Activated naive CD8-positive, alpha-beta T cell treated with anti-CD3 and anti-CD28 coated beads, Interleukin-2, amount 10 ng/mL, durations not matched to agents 7 days and 5 days (primary cell): ENCODE measurements at places on chromosomes 6 and 20. TPM values are rescaled to one million over a fixed set of nuclear protein-coding genes. Genes with fewer than 3 reads are reported as not detected.
A peak's percentile ranks its signal among the peaks of the same experiment; 100 is the strongest.

- peaks cover 4% of the 10 kb centered on the region for H3K27me3 ChIP-seq
These were observed 49.7 kb upstream of the ELOVL5 start for GRCh38 chr6:53398247-53399026.

- peaks cover 23% of the 10 kb centered on the region for H3K4me1 ChIP-seq
- H3K4me3 ChIP-seq = no peak overlapping the region
- DNase-seq = no peak
- H3K27ac ChIP-seq = no peak overlapping the region
- H3K27me3 ChIP-seq = no peaks in the 10 kb centered on the region
- H3K36me3 ChIP-seq = peaks cover 9% of the 10 kb centered on the region
These were observed 64.2 kb downstream of the SGK1 start for GRCh38 chr6:134253681-134254080.

- no peak overlapping the region for H3K27ac ChIP-seq
- peaks cover 8% of the 10 kb centered on the region for H3K27me3 ChIP-seq
- peaks cover 8% of the 10 kb centered on the region for H3K4me1 ChIP-seq
- H3K4me3 ChIP-seq = no peak overlapping the region
- peak; percentile 4 for DNase-seq
These were observed 145.8 kb downstream of the MRPL14 start for GRCh38 chr6:43981363-43981990.

DNA sequence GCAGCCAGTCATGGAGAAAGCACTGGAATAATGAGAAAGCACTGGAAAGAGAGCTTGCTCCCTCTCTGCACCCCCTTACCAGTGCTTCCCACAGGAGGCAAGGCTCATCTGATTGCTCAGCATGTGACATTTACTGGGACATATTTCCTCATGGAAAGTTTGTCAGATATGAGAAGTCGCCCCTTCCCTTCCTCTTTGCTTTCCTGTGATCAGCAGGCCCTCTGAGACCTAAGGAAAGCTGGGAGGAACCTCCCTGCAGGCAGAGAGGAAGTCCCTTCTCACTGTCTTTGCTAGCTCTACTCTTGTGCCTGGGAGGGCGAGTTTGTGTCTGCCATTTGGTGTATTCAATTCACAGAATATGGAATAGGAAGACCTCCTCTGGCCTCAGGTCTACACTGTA, 283.8 kb downstream of the ALDH8A1 start:
- no peaks in the 10 kb centered on the region for H3K36me3 ChIP-seq
- H3K27ac ChIP-seq = no peak overlapping the region
- no peak overlapping the region for H3K4me3 ChIP-seq
- DNase-seq = no peak

DNA sequence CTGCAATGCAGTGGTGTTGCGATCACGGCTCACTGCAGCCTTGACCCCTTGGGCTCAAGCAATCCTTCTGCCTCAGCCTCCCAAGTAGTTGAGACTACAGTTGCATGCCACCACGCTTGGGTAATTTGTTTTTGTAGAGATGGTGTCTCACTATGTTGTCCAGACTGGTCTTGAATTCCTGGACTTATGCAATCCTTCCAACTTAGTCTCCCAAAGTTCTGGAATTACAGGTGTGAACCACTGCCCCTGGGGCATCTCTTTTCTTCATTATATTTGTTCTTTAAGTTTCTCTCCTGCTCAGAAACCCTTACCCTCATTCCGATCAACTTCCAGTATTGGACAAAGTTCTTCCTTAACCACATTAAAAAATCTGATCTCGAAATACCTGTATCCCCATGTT, 44.7 kb upstream of the DEK start:
- H3K4me1 ChIP-seq = peaks cover 2% of the 10 kb centered on the region
- no peak overlapping the region for H3K27ac ChIP-seq
- H3K36me3 ChIP-seq = no peaks in the 10 kb centered on the region
- DNase-seq = no peak
- peaks cover 13% of the 10 kb centered on the region for H3K27me3 ChIP-seq

- DNase-seq = no peak
- H3K36me3 ChIP-seq = no peaks in the 10 kb centered on the region
- H3K27ac ChIP-seq = no peak overlapping the region
These were observed 2.2 kb upstream of the MYCT1 start for GRCh38 chr6:152695372-152696045.

DNA sequence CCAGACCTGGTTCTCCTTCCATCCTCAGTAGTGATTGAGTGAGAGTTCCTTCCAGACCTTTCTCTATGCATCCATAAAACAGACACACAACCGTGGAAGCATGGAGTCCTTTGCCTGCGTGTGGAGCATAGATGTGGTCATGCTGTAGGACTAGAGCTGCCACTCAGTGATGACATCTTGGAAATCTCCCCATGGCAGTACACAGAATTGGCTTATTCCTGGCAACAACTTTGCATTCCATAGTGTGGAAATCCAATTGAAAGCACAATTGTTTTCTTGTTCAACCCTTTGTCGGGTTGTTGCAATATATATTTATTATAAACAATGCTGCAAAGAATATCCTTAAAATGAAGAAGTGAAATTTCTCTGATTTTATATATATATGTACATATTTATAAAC, 547.8 kb downstream of the CDH26 start:
- no peak for DNase-seq
- H3K27ac ChIP-seq = no peak overlapping the region
- H3K4me3 ChIP-seq = no peak overlapping the region
- no peaks in the 10 kb centered on the region for H3K4me1 ChIP-seq
- H3K36me3 ChIP-seq = no peaks in the 10 kb centered on the region
- peaks cover 2% of the 10 kb centered on the region for H3K27me3 ChIP-seq

GRCh38 chr6:108690326-108691049, 129.8 kb downstream of the FOXO3 start:
- H3K27me3 ChIP-seq = no peaks in the 10 kb centered on the region
- H3K4me3 ChIP-seq = no peak overlapping the region
- no peak for DNase-seq
- peaks cover 6% of the 10 kb centered on the region for H3K36me3 ChIP-seq
- H3K4me1 ChIP-seq = peaks cover 10% of the 10 kb centered on the region

- H3K36me3 ChIP-seq = peaks cover 8% of the 10 kb centered on the region
- no peak overlapping the region for H3K27ac ChIP-seq
- no peak overlapping the region for H3K4me3 ChIP-seq
- no peaks in the 10 kb centered on the region for H3K27me3 ChIP-seq
- no peak for DNase-seq
- H3K4me1 ChIP-seq = peaks cover 7% of the 10 kb centered on the region
These were observed 17.8 kb downstream of the ACTR5 start for GRCh38 chr20:38766071-38766470.

DNA sequence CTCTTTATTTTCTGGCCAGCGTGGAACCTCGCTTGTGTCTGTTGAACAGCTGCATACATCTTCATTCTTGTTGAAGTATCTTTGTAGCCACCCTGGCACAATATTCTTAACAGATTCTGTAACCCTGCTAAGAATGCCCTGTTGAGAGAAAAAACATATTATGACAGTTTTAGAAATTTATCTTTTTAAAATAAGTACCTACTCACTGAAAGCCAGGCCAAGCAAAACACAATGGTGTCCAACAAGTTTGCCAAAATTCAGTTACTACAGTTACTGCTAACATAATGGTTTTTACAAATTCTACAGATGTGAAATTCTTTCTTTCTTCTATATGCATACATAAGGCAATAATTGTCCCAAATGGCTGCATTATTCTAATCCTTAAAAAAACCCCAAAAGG, 18.2 kb downstream of the NUP153 start:
- H3K4me1 ChIP-seq = peaks cover 29% of the 10 kb centered on the region
- no peaks in the 10 kb centered on the region for H3K27me3 ChIP-seq
- no peak overlapping the region for H3K4me3 ChIP-seq

GRCh38 chr20:63544241-63544957, 3.1 kb downstream of the SRMS start:
- H3K4me3 ChIP-seq = no peak overlapping the region
- H3K27me3 ChIP-seq = peaks cover 3% of the 10 kb centered on the region
- H3K36me3 ChIP-seq = no peaks in the 10 kb centered on the region
- no peak for DNase-seq
- no peak overlapping the region for H3K27ac ChIP-seq

DNA sequence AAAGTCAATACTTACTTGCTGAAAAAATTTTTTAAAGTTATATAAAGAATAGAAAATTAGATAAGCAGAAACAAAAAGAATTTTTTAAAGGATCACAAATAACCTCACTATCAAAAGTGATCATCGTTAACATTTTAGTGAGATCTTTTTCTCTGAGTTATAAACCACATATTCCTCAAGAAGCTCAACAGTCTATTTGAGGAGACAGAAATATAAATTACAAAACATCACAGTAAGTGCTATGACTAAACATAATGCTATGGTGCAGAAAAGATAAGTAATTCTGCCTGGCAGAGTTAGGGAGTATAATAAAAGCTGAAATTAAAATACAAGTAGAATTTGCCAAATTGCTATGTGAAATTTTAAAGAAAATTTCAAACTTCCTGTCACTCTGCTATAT, 226.7 kb downstream of the LMBRD1 start:
- no peak overlapping the region for H3K4me3 ChIP-seq
- no peak for DNase-seq
- peaks cover 3% of the 10 kb centered on the region for H3K27me3 ChIP-seq
- H3K27ac ChIP-seq = no peak overlapping the region
- H3K36me3 ChIP-seq = no peaks in the 10 kb centered on the region

GRCh38 chr20:50810063-50810462, 15.2 kb downstream of the BCAS4 start:
- DNase-seq = no peak
- peaks cover 52% of the 10 kb centered on the region for H3K4me1 ChIP-seq
- H3K27me3 ChIP-seq = no peaks in the 10 kb centered on the region
- peaks cover 21% of the 10 kb centered on the region for H3K36me3 ChIP-seq
- no peak overlapping the region for H3K27ac ChIP-seq

GRCh38 chr6:126811321-126811720, 307.1 kb upstream of the RSPO3 start:
- no peak overlapping the region for H3K27ac ChIP-seq
- H3K4me1 ChIP-seq = no peaks in the 10 kb centered on the region
- H3K27me3 ChIP-seq = peaks cover 5% of the 10 kb centered on the region
- DNase-seq = no peak

DNA sequence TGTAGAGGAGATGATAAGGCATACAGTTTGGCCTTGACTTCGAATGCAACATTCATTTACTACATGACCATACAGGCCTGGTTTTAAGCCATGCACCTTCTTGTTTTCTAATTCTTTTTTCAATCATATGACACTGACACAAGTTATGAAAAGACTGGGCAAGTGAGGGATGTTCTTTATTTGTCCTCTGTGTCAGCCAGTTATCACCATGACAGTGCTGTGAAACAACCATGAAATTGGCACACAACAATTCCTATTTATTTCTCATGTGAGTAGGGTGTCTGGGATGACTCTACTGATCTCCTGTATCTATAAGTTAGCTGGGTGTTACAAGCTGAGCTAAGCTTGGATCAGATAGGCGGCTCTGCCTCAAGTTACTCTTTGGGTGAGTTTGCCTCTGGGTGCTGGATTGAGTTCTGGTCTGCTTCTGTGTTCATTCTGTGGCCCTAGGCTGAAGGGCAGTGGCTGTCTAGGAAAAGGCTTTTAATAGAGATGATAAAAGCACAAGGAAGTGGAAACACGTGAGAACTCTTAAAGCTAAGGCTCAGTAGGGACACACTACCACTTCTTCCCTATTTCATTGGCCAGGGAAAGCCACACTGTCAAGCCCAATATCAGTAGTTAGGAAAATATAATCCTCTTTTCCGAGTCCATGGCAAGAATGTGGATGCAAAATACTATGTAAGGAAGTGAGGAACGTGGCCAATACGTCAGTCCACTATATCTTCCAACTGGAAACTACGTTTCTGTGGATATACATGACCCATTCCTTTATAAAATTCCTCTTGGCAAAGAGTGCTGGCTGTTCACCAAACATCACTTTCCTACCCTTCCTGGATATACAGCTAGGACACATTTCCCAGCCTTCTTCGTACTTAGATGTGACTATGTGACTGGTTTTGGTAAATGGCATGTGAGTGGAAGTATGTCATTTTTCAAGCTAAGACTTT, 126.2 kb upstream of the RNF24 start:
- H3K27ac ChIP-seq = no peak overlapping the region
- H3K36me3 ChIP-seq = no peaks in the 10 kb centered on the region
- H3K27me3 ChIP-seq = peaks cover 14% of the 10 kb centered on the region
- H3K4me3 ChIP-seq = no peak overlapping the region
- DNase-seq = no peak

DNA sequence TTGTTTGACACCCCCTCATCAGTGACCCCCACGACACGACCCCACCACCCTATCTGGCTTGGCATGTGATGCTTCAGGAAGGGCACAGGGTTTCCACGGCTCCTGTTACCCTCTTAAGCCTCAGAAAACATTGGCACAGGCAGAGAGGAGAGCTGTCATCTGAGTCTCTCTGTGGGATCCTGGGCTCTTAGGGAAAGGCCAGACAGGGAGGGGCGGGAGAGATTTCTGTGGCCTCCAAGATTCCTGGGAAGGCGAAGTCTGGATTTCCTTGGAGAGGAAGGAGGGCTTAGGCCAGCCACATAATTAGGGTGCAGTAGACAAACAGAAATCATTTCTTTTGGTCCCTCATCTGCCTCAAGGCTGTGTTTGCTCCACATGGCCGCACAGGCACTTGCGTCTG, 191.6 kb upstream of the SNX9 start:
- no peak overlapping the region for H3K27ac ChIP-seq
- H3K4me3 ChIP-seq = no peak overlapping the region
- no peak for DNase-seq
- H3K4me1 ChIP-seq = peaks cover 8% of the 10 kb centered on the region
- no peaks in the 10 kb centered on the region for H3K27me3 ChIP-seq

- H3K4me1 ChIP-seq = no peaks in the 10 kb centered on the region
- no peak overlapping the region for H3K27ac ChIP-seq
- H3K36me3 ChIP-seq = no peaks in the 10 kb centered on the region
- no peak overlapping the region for H3K4me3 ChIP-seq
- no peaks in the 10 kb centered on the region for H3K27me3 ChIP-seq
These were observed 557.3 kb upstream of the CITED2 start for GRCh38 chr6:139931747-139932146.

- H3K27ac ChIP-seq = no peak overlapping the region
- DNase-seq = no peak
- H3K4me3 ChIP-seq = no peak overlapping the region
- H3K4me1 ChIP-seq = peaks cover 5% of the 10 kb centered on the region
- H3K36me3 ChIP-seq = no peaks in the 10 kb centered on the region
These were observed 110.8 kb upstream of the SCP2D1 start for GRCh38 chr20:18702736-18703135.

Gene TOX2
- total RNA-seq = 0.26 TPM

Gene MATN4
- 0.14 TPM for total RNA-seq

Gene CCDC170
- total RNA-seq = not detected

Gene MUC22
- total RNA-seq = not detected

Gene TAP1
- 323 TPM for total RNA-seq

Gene OR2H2
- total RNA-seq = not detected

Gene ULBP1
- total RNA-seq = 0.97 TPM

Gene LY6G6D
- not detected for total RNA-seq

Gene HTR1B
- not detected for total RNA-seq

Gene DLL1
- 15.8 TPM for total RNA-seq

Gene PLAGL1
- total RNA-seq = 11.3 TPM

Gene GHRH
- not detected for total RNA-seq

Gene PCSK2
- total RNA-seq = not detected

Gene HSPA12B
- total RNA-seq = not detected

Gene FIG4
- 12.1 TPM for total RNA-seq

Gene ADGRB3
- not detected for total RNA-seq

Gene DEFB119
- not detected for total RNA-seq

Gene TGM3
- total RNA-seq = not detected
